ENCODE measurements at places on chromosomes 4 and X. TPM values are rescaled to one million over a fixed set of nuclear protein-coding genes. Genes with fewer than 3 reads are reported as not detected.
A peak's percentile ranks its signal among the peaks of the same experiment; 100 is the strongest.

DNA sequence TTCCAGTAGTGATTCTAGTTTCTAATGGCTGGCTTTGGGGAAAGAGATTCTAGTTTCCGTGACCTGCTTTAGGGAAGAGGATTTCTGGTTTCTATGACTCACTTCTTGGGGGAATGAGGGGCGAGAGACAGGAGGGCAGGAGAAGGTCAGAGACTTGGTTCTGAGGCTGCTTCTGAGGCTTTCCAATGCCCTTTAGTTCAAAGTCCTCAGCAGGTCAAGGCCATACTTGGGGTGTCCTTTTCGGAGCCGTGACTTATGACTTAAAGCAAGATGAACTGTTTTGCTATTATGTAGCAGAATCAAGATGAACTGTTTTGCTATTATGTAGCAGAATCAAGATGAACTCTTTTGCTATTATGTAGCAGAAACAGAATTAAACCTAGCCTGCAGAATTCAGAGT is 52.2 kb upstream of the TLR3 start:
- H3K36me3 ChIP-seq: peaks cover 5% of the 10 kb centered on the region
- peaks cover 26% of the 10 kb centered on the region for H3K4me1 ChIP-seq
- DNase-seq: no peak
- no peak overlapping the region for H3K27ac ChIP-seq
- no peaks in the 10 kb centered on the region for H3K27me3 ChIP-seq

DNA sequence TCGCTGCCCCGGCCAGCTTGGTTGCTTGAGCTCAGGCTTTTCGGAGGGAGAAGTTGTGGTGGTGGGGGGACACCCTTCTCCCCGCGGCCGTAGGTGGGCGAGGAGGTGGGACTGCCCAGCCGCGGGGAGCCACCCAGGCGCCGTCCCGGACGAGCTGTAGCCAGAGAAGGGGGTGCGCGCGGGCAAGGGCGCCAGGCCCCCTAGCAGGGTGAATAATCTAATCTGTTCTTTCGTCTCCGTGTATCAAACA is 3.1 kb downstream of the MID1IP1 start:
- peaks cover 2% of the 10 kb centered on the region for H3K36me3 ChIP-seq
- H3K4me1 ChIP-seq: peaks cover 35% of the 10 kb centered on the region
- no peak for DNase-seq
- peak overlapping the region; percentile 96 for H3K4me3 ChIP-seq

- H3K27ac ChIP-seq: no peak overlapping the region
- H3K27me3 ChIP-seq: no peaks in the 10 kb centered on the region
- no peak overlapping the region for H3K4me3 ChIP-seq
- H3K36me3 ChIP-seq: no peaks in the 10 kb centered on the region
These were observed 105.5 kb downstream of the TMEM164 start for GRCh38 chrX:110108381-110108821.

Gene CXCL6
- total RNA-seq: not detected

Gene REPS2
- total RNA-seq: 2.2 TPM

Gene TMSB15B
- total RNA-seq: 6.8 TPM

DNA sequence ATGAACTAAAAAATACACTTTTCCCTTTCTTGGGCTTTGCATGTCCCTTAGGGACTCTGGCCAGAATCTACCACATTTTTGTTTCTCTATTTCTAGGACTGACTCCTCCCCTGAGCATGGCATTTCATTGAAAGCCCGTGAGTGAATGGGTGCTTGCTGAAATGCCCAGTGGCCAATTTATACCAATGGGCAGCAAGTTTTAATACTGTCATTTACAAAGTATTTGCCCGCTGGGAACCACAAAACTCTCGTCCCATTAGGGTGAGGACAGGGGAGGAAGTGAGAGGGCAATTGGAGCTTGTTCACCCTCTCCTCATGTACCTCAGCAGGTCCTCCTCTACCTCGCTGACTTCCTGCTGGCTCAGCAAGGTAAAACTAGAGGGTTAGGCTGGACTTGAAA is 1.1 kb downstream of the SRPX2 start:
- no peak for DNase-seq
- peak overlapping the region; percentile 91 for H3K27ac ChIP-seq
- H3K4me3 ChIP-seq: peak overlapping the region; percentile 57
- peaks cover 65% of the 10 kb centered on the region for H3K4me1 ChIP-seq

DNA sequence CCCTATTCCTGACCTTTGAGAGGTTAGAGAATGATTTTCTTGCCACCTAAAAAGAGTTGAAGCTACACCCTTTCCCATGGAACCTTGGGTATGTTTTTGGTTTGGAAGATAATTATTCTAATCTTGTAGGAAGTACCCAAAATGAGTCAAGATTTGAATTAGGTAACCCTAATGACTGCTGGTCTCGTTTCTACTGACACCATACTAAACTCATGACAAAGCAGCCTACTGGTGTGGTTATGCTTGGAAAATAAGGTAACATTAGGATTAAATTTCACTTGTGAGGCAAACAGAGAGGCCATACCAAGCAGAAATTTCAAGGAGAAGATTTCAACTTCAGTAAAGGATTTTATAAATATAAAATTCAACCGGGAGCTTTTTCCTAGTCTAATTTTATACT is 107.9 kb downstream of the FBXW7 start:
- no peak for DNase-seq
- no peak overlapping the region for H3K4me3 ChIP-seq
- no peaks in the 10 kb centered on the region for H3K36me3 ChIP-seq

GRCh38 chrX:140432346-140433175 is 72.3 kb downstream of the SOX3 start:
- DNase-seq: no peak
- H3K4me3 ChIP-seq: no peak overlapping the region
- peaks cover 3% of the 10 kb centered on the region for H3K27me3 ChIP-seq
- no peaks in the 10 kb centered on the region for H3K36me3 ChIP-seq
- H3K27ac ChIP-seq: no peak overlapping the region
- no peaks in the 10 kb centered on the region for H3K4me1 ChIP-seq

GRCh38 chr4:183343730-183344129 is 21.5 kb upstream of the CLDN24 start:
- no peaks in the 10 kb centered on the region for H3K36me3 ChIP-seq
- H3K4me1 ChIP-seq: peaks cover 3% of the 10 kb centered on the region
- H3K27ac ChIP-seq: no peak overlapping the region
- no peak overlapping the region for H3K4me3 ChIP-seq
- no peak for DNase-seq
- H3K27me3 ChIP-seq: no peaks in the 10 kb centered on the region

DNA sequence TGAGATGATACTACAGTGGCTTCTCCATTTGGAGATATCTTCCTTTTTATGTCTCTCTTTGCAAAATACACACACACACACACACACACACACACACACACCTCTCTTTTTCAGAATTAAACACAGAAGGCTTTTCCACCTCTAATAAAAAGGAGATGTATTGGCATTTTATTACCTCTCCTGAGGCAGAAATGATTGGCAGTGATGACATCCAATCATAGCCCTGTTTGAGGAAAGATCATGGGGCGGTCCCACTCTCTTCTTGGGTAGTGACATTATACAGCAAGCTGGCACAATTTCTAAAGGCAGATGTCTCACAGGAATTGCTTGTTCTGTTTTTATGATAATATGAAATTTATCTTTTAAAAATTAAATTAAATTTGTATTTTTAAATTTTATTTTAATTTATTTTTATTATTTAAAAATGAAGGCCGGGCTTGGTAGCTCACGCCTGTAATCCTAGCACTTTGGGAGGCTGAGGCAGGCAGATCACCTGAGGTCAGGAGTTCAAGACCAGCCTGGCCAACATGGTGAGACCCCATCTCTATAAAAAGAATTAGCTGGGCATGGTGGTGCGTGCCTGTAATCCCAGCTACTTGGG is 15.6 kb downstream of the CHRNA9 start:
- H3K4me1 ChIP-seq: peaks cover 5% of the 10 kb centered on the region
- peaks cover 3% of the 10 kb centered on the region for H3K27me3 ChIP-seq
- no peak overlapping the region for H3K4me3 ChIP-seq
- no peak for DNase-seq
- H3K36me3 ChIP-seq: no peaks in the 10 kb centered on the region

DNA sequence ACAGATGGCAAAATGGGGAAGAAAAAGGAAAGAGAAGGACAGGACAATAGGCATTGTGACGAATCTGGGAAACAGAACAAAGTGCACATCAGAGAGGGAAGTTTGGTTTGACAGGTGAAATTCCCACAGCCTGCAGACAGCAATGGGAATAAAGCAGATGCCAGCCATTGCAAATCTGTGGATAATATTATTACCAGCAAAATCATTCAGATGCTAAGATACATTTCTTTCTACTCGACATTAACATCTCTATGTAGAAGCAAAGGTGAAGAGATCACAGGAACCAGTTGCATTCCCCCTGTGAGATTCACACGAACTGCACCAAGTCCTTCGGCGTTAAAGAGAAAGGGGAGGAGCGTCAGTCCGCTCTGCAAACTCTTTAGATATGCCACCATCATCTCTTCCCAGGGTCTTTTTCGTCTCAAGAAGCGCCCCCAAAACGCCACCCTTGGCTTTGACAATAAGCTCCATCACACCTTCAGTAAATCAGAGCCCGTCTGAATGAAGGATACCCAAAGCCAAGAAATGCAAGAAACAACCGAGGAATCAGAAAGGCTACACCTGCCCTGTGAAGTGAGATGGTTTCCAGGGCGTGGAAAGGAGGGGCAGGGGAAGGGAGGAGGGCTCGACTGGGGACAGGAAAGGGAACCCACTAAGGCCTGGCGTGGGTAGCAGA is 1.9 kb downstream of the NEUROG2 start:
- peaks cover 46% of the 10 kb centered on the region for H3K4me1 ChIP-seq
- H3K4me3 ChIP-seq: peak overlapping the region; percentile 85
- no peak for DNase-seq

All from chondrocyte (in vitro differentiated cells).